8988T (cell line): ENCODE measurements at places on chromosomes 16 and 17.

- DNase-seq, result no peak
Observed at GRCh38 chr17:76685366-76685765, 25.4 kb downstream of the MXRA7 start.

DNA sequence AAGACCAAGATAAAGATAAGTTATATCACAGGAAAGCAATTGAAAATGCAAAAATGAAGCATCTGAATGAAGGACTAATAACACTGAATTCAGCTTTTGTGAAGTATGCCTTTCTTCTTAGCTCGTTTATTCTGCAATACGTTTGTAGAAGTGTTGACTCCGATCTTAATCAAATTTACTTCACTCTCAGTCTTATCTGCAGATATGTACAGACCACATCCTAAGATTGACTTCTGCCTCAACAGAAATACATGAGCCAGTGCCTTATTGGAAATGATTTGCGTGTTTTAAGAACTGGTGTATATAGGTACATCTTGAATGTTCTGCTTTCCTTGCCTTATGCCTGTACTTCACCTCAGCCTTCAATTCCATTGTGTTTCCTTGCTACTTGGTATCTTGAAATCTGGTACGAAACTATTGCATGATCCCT is 1.3 kb downstream of the ATF7IP2 start:
- DNase-seq, result no peak

- DNase-seq, result no peak
Observed at GRCh38 chr16:85562093-85562786, 50.9 kb upstream of the GSE1 start.

GRCh38 chr17:36127199-36127893 is 23.7 kb downstream of the CCL4 start:
- DNase-seq, result no peak

DNA sequence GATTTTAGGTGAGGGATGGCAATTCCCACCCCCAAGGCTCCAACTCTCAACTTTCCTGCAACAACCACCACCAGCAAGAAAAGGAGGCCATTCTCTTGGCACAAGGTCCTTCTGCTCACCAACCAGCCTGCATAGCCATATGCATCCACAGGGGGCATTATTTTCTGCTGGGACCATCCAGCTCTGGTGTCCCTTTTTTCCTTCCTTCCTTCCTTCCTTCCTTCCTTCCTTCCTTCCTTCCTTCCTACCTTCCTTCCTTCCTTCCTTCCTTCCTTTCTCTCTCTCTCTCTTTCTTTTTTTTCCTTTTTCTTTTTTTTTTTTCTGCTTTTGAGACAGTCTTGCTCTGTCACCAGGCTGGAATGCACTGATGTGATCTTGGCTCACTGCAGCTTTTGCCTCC is 21.1 kb upstream of the COX10 start:
- peak; percentile 17 for DNase-seq
